ENCODE measurements at places on chromosomes 4 and X.

GRCh38 chr4:168787801-168788595, 222.1 kb downstream of the CBR4 start:
- DNase-seq, result no peak

DNA sequence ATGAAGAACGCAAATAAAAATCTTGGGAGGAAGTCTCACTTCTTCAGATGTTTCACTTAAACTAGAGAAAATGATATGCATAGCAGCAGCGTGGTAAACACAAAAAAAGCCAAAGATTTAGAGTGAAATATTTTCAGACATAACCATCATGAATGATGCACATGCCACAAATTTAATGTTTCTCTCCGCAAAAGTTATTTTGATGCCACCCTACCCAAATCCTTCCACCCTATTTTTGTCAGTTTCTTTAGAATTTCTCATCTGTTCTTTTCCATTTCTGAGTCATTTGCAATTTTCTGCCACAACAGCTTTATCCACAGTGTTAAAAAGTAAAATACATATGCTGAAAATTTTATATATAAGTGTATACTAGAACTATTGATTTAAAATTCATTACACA, 1663.7 kb upstream of the ADGRL3 start:
- DNase-seq, result no peak

DNA sequence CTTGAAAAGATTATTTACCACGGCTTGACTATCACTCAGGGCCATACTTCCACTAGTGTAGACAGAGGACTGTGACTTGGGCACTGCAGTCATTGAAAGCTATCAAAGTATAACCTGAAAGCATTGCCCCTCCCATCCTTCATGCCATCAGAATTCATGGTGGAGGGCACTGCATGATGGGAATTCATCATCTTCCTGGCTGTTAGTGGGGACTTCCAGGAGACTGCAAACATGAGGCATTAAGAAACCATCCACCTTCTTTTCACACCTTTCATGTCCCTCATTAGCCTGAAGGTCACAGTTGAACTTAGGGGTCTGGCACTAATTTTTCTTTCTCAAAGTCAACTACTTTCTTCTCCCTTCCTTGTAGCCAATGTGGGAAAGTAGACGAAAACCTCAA, 25.8 kb downstream of the VSIG4 start:
- no peak for DNase-seq

DNA sequence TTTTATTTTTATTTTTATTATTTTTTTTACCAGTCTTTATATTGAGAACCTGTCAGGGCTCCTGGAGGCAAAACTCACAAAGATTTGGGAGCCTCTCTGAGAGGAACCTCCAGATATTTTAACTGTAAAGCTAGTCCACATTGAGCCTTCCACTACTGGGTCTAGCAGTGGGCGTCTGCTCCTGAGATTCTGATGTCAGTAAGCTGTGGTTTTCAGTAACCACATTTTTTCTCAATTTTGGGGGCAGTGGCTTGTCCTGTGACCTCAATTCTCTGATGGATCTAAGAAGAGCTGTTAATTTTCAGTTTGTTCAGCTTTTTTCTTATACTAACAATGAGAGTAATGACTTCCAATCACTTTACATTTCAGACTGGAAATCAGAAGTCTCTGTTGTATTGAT, 23.6 kb upstream of the GPRASP1 start:
- DNase-seq, result no peak

- no peak for DNase-seq
Observed at GRCh38 chr4:71266090-71266794, 72.6 kb upstream of the SLC4A4 start.

GRCh38 chrX:43456906-43457305, 199.2 kb upstream of the MAOA start:
- DNase-seq, result no peak

DNA sequence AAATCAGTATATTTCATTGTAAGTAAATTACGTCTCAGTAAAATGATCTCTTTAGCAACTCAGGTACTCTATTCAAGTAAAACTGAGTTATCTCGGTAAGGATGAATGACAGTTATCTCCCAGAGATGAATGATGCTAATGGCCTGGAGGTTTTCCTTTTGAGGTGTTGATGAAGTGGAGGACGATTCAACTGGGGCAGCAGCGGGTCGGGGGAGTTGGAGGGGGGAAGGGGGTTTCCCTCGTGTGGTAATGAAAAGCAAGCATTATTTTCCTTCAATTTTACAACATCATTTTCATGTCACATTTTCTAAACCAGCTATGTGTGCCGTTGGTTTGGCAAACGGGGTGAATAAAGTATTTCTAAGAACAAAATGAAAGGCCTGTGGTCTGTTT, 92.4 kb upstream of the ATXN3L start:
- DNase-seq, result no peak

DNA sequence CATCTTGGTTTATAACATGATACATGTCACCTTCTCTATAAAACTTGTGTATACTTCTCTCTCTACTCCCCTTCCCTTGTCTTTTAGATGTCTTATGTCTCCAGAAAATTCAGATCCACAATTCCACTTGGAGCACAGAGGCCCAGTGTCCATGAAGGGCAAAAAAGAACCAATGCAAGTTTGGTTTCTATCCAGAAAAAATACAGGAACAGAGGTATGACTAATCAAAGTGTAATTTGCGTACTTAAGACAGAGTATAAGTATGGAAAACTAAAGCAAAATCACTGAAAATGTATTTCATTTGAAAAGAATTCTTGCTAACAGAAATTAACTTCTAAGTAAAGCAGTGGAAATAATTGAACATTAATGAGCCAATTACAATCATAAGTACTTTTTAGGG, 46.2 kb downstream of the GUCY1B1 start:
- DNase-seq, result no peak

DNA sequence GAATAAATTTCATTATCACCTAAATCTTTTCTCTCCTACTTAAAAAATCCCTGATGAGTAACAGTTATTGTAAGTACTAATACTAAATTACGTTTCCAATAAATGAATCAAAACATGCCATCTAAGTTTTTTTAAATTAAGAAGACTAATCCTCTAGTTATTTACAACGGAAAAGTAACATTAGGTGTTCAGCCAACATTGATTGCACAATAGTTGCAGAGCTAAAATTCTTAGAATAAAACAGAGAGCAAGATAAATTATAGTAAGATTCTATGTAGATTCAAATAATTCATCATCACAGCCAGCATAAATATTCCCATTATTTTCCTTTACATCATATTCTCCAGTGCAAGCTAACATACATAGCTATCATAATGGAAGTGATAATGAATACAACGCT, 139.2 kb downstream of the HDX start:
- DNase-seq, result no peak

GRCh38 chr4:112979881-112980421, 69.5 kb upstream of the ANK2 start:
- no peak for DNase-seq

DNA sequence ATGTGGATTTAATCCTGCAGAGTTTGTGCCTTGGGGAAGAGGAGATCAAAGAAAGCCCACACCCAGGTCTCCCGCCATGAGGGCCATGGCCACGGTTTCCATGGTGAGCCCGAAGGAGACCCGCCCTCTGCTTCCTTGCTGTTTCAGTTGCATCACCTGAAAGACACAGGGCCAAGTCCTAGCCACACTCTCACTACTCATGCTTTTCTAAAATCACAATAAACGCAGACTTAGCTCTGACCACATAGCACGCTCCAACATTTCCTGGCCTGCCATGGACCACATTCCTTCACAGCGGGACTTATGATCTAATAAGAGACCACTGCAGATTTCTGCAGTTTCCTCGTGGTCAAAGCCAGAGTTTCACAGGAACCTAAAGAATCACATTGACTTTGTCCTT, 426.0 kb upstream of the NR3C2 start:
- no peak for DNase-seq

DNA sequence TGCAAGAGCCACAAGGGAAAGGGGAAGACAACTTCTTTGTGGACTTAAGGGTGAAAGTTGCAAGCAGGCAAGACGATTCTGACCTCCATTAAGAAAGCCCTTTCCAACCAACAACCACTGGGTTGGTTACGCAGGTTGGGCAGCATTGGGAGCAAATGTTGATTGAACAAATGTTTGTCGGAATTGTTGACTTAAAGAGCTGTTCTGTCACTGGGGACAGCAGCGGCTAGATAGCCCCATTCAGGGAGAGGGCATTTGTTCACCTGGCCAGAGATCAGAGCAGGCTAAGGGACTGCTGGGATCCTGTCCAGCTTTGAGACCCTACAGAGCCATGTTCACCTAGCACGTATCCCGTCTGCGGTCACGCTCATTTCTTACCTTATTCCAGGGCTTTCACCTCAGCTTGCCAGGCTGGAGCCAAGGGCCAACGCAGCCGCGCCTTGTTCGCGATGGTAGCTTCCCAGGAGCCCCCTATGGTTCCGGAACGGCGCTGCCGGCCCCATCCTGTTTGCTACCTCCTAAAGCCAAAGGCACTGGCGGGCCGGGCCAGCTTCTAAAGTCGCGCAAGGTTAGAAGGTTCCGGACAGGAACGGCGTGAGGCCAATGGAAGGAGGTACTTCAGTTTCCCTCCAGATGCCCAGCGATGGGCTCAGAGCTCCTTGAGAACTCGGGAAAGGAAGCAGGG, 24.6 kb downstream of the F9 start:
- DNase-seq, result no peak

- DNase-seq, result no peak
Observed at GRCh38 chr4:184409911-184410692, 64.2 kb downstream of the IRF2 start.

DNA sequence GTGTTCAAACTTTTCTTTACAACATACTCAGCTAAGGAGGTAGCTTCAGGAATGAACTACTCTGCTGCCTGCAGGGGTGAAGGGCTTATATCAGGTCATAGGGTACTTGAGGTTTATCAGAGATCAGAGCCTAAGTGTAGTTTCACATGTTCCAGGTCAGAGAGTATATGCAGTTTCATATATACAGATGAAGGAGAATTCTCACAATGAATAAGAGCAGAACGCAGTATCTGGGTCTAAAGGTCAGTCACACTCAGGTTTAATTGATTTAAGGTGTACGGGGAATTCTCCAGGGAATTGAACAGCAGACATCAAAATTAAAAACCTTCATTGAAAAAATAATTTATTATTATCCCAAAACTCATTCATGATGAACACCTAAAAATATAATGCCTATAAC, 700.6 kb downstream of the TECRL start:
- no peak for DNase-seq

GRCh38 chrX:17719711-17720110, 17.6 kb upstream of the SCML1 start:
- no peak for DNase-seq
